ENCODE measurements at places on chromosomes 1 and 21. TPM values are rescaled to one million over a fixed set of nuclear protein-coding genes. Genes with fewer than 3 reads are reported as not detected.

The RPS27 gene
- total RNA-seq: 4,447 TPM

The RNF223 gene
- total RNA-seq: not detected

The LELP1 gene
- total RNA-seq: not detected

The TMEM52 gene
- total RNA-seq: 1.7 TPM

The GBP3 gene
- 5.8 TPM for total RNA-seq

The CFAP45 gene
- total RNA-seq: 1.3 TPM

The SLC45A1 gene
- 10.4 TPM for total RNA-seq

The C1orf226 gene
- 2.9 TPM for total RNA-seq

The ASPM gene
- 18.3 TPM for total RNA-seq

The B3GALT5 gene
- total RNA-seq: 3.1 TPM

The ADAM30 gene
- total RNA-seq: not detected

The TEX35 gene
- total RNA-seq: 0.22 TPM

The NIT1 gene
- 48.4 TPM for total RNA-seq

The ESPN gene
- total RNA-seq: 1.9 TPM

The UBXN10 gene
- total RNA-seq: 4.2 TPM

The OR6K3 gene
- total RNA-seq: not detected

The COL6A1 gene
- 156 TPM for total RNA-seq

The LRRC39 gene
- 7.3 TPM for total RNA-seq

The HSPA13 gene
- 43.7 TPM for total RNA-seq

The RYR2 gene
- total RNA-seq: 9.2 TPM

The C1orf87 gene
- total RNA-seq: 1.1 TPM

The CA6 gene
- total RNA-seq: not detected

The ALG6 gene
- total RNA-seq: 41.4 TPM

The FMN2 gene
- 78.7 TPM for total RNA-seq

The PRDM16 gene
- total RNA-seq: 8.3 TPM

The GUCA2B gene
- not detected for total RNA-seq

The PPM1J gene
- 2.2 TPM for total RNA-seq

The HES4 gene
- 77.1 TPM for total RNA-seq

The CHI3L1 gene
- total RNA-seq: 1.1 TPM

The TRIM46 gene
- 6.7 TPM for total RNA-seq

The LRRC71 gene
- 0.30 TPM for total RNA-seq

The SIM2 gene
- total RNA-seq: not detected

The OR2AK2 gene
- total RNA-seq: 0.44 TPM

The ADORA3 gene
- total RNA-seq: 7.2 TPM

The PTCH2 gene
- 2.0 TPM for total RNA-seq

The COPA gene
- 170 TPM for total RNA-seq

The RAB7B gene
- total RNA-seq: 6.1 TPM

The LRRN2 gene
- total RNA-seq: 10.3 TPM

The MAP3K21 gene
- 6.1 TPM for total RNA-seq

The GPR3 gene
- total RNA-seq: 1.7 TPM

The OLIG2 gene
- total RNA-seq: 44.0 TPM

The PLEKHN1 gene
- not detected for total RNA-seq

The GNG4 gene
- 38.3 TPM for total RNA-seq

The TNFRSF9 gene
- 0.11 TPM for total RNA-seq

The PGLYRP3 gene
- not detected for total RNA-seq

The EXTL1 gene
- 2.3 TPM for total RNA-seq

The F5 gene
- 1.5 TPM for total RNA-seq

The SLC1A7 gene
- not detected for total RNA-seq

The OPTC gene
- total RNA-seq: not detected

The PLA2G4A gene
- total RNA-seq: 12.8 TPM

The DNAI4 gene
- total RNA-seq: 43.0 TPM
